ENCODE measurements at places on chromosomes 11 and 22.

GRCh38 chr22:48724899-48725298 lies 1102.8 kb downstream of the BRD1 start:
- no peak for DNase-seq

DNA sequence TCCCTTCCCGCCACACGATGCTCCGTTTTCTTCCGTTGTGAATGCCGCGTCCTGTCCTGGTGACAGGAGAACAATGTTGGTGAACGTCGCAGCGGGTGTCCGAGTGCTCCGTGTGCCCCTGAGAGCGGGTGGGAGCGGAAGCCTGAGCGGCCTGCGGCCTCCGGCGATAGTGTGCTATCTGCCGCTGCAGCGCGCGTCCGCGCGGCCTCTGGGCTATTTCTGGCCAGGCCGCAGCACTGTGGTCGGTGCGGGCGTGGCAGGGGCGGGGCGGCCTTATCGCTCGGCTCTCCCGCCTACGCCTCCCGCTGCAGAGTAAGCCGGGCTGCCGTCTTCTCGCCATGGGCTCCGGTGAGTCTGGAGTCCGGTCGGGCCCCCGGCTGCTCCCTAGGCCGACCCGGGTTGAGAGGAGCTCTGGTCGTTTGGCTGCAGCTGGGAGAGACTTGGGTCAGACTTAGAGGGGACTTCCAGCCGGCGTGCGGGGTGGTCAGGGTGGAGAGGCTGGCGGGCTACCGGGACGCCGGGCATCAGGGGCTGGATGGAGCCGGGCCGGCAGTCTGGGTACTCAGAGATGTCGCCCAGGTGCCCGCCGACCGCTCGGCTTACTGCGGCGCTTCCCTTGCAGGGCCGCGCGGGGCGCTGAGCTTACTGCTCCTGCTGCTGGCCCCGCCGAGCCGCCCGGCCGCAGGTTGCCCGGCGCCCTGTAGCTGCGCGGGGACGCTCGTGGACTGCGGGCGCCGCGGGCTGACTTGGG lies at the start of gene GP1BB:
Gene GP1BB (plus strand): TSS at position 308 of the 751 bp plus-strand sequence. CDS start 31 bp downstream, at position 339.
- DNase-seq, result no peak

DNA sequence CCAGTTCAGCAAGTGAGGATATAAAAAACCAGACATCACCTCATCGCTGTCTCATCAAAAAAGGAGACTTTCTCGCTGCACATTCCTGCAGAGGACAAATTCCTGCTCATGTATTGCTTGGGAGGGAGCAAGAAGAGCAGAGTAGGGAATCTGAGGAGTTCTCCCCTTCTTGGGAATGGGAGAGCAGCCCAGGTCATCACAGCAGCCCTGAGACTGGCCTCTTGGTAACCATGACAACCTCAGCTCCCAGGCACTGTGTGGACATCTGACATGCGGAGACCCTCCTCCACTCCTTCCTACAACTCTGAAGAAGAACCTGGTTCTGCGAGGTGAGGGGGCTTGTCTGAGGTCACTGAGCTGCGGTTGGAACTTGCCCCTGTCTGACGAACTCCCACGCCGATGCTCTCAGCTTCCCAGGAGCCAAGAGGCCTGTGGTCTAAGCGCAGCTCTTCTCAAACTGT lies 17.9 kb downstream of the RFPL1 start:
- DNase-seq, result no peak

DNA sequence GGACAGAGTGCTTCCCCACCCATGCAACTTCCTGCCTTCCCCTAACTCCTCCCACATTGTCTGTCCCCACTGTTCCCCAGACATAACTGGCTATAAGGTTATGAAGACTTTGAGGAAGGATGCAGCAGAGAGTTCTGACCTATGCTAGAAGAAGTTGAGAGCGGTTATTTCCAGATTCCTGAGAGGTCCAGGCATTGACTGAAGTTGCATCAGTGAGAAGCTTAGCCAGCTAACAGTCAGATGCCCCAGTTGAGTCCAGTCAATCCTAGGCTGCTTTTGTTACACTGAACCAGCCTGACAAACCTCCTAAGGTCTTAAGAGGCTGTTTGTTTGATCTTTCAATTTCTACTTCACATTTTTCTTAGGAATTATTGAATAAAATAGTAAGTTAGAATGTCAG lies 937.9 kb upstream of the CCDC90B start:
- DNase-seq, result no peak

- DNase-seq, result no peak
These were observed 77.4 kb downstream of the CWC15 start for GRCh38 chr11:94895971-94896370.

- no peak for DNase-seq
These were observed 713.9 kb downstream of the BRD1 start for GRCh38 chr22:49113758-49114157.

- no peak for DNase-seq
These were observed 50.4 kb downstream of the ANO1 start for GRCh38 chr11:70128435-70128906.

GRCh38 chr11:1656061-1656441 lies 26.5 kb downstream of the KRTAP5-5 start:
- no peak for DNase-seq

GRCh38 chr22:39478441-39478850 lies 21.6 kb downstream of the MGAT3 start:
- DNase-seq, result no peak

DNA sequence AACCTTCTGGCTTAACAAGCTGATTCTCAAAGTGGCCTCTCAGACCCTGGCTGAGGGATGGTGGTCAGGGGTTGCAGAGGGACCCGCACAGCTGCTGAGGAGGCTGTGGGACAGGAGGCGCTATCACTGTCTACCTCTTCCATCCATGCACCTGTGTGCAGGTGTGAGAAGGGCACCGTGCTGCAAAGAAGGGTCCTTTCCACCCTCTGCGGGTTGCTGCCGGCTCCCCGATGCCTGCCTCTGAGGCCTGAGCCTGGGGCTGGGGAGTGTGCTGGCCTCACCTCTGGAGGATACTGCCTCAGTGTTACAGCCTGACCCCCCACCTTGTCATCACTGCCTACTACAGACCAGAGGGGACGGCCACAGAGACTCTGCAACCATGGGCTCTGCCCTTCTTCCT lies 66.1 kb upstream of the B3GAT1 start:
- no peak for DNase-seq

DNA sequence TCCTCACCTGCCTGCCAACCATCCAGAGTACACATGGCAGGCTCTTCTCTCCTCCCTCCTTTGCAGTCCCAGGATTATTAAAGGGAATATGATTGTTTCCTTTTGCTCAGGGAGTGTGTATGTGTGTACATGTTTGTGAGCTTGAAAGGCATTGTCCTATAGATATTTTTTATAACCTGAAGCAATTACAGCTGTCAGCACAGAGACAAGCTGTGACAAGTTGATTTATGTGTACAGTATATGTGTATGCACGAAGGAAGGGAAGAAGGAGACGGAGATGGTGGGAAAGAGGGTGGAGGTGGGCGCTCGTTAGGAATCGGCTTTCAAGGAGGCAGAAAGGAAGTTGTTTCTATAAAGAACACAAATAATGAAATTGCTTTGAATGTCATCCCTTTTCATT lies 537.0 kb downstream of the NTM start:
- no peak for DNase-seq

DNA sequence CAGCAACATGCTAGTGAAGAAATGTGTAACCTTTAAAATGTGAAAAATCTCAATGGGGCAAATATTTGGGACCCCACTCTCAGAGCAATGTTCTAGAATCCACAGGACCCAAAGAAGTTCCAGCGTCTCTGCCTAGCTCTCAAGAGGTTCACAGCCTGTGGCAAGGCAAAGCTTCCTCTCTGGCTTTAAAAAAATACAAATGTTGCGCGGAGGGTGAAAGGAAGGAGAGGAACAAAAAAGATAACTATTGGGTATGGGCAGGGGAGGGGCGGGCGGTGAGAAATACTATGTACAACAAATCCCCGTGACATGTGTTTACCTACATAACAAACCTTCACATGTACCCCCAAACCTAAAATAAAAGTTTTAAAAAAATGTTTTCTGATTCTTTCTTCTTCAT lies 53.6 kb downstream of the PITPNB start:
- DNase-seq, result no peak

DNA sequence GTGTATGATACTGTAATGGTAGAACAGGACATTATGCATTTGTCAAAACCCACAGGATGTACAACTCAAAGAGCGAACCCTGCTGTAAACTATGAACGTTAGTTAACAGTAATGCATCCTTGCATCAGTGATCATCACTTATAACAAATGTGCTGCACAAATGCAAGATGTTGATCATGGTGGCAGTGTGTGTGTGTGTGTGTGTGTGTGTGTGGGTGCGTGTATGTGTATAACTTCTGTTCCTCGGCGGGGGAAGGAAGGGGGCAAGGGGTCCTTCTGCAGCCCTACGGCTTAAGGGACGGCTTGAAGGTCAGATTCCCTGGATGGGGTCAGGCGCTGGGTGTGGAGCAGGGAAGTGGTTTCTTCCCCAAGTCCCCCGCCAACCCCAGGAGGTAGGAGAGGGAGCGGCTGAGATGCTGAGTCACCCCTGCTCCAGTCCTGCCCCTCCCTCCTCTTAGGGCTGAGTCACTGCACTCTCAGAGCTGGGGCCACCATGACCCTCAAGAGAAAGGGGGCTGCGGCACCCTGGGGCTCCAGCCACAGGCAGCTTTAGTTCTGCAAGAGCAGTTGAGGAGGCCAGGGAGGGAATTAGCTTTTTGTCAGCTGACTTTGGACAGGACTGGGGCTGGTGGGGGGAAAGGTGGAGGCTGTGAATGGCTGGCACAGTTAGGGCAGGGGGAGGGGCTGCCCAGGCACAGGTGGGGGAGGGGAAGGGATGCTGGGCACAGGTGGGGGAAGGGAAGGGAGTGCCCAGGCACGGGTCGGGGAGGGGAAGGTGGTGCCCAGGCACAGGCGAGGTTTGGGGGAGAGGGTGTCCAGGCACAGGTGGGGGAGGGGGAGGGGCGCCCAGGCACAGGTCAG lies 8.8 kb upstream of the CTSD start:
- no peak for DNase-seq

GRCh38 chr11:66181632-66182315 lies 86.7 kb upstream of the RAB1B start:
- no peak for DNase-seq

DNA sequence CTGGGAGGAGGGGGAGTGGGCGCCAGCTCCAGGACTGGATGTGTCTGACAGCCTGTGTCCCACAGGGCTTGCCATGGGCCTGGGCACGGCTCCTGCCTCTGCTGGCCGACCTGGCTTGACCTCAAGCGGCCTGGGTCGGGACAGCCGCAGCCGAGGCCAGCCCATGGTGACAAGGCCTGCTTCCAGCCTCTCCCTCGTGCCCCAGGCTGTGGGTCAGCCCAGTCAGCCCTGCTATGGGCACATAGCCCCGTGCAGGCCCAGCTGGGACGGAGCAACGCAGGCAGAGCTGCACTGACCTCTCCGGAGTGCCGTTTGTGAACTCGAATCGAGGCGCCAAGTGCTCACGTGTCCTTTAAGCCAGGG lies 17.9 kb downstream of the OSBPL5 start:
- no peak for DNase-seq

DNA sequence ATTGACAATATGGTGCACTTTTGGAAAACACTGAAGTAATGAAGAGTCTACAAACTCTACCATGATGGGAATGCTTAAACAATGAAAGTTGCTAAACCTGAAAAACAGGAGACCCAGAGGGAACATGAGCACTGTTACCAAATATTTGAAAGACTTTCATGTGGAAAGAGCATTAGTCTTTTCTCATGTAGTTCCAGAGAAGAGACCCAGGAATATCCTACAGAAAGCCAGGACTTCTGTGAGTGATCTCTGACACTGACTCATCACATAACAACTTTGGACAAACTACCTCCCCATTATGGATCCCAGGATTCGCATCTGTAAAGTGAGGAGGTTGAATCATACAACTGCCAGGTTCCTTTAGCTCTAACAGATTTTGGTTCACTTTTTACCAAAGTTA lies 62.2 kb downstream of the FAM181B start:
- no peak for DNase-seq

DNA sequence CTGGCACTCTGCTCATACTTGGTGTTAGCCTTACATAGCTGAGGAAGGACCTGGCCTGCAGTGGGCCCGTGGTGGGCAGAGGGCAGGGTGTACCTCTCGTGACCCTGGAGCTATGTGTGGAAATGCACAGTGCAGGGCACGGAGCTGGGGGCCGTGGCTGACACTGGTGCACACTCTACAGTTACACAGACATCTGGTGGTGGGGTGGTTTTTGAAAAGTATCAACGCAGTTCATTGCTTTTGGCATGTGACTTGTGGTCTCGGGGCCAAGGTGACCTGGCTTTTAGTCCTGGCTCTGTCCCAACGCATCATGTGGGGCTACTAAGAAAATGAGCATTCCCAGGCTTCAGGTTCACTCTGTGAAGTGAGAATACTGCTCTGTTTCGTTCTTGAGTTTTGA lies 553.6 kb downstream of the NTM start:
- DNase-seq, result no peak

DNA sequence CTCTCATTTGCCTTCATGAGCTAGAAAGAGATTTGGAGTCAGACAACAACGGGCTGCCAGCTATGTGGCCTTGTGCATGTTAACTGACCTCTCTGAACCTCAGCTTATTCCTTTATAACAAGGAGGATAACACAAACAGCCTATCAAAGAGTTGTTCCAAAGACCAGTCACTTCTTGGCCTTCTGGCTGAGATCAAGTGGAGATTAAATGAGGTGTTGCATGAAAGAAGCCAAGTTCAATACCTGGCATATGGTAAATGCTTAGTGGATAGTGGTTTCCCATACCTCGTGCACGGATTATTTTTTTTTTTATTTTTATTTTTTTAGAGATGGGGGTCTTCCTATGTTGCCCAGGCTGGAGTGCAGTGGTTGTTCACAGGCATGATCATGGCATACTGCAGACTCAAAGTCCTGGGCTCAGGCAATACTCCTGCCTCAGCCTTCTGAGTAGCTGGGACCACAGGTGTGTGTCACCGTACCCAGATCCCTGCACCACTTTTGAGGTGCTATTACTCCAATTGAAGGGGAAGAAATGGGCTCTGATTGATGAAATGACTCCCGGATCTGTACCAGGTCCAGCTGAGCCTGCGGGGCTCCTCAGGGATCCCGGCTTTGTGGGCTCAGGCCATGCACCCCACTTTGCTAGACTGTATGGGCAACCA lies 4.9 kb downstream of the LGALS1 start:
- no peak for DNase-seq

GRCh38 chr11:12212174-12212820 lies 101.9 kb downstream of the MICAL2 start:
- DNase-seq, result no peak

DNA sequence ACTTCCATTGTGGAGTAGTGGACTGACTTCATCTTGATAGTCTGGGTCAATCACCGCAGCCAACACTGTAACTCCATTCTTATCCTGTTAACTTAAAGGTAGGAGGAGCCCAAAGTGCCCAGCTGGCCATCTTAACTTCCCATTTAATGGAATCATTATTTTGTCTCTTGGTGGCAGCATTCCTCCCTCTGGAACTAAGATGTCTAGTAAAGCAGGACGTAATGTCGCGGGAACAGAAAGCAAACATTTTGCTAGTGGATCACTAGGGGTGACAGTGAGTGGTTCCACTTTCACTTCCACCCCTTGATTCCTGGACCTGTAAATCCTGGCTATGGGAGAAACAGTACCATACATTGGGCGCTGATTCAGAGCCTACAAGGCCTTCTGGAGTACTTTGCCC lies 71.4 kb downstream of the GAB4 start:
- DNase-seq, result no peak

Data from NCI-H748 treated with DMSO at 0.1 percent for 48 hours (cell line).